ENCODE measurements at places on chromosomes 2 and 18.

DNA sequence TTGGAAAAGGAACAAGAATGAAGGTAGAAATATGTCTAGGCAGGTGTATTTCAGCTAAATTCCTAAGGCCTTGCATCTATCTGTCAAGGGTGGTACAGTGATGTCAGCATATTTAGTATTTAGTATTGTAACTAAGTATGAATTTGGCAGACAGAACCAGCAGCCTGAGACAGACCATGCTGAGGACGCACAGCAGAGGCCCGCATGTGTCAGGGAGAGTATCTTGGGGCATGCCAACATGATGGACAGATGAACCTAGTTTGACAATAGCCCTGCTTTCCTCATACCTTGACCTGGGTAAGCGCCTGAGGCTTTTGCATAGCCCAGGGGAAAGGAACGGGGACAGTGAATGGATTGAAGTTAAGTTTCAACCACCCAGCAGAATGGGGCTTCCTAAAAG, 33.8 kb upstream of the OSR1 start:
- no peak for DNase-seq

GRCh38 chr18:62720048-62720447, 4.7 kb downstream of the PHLPP1 start:
- DNase-seq, result no peak

DNA sequence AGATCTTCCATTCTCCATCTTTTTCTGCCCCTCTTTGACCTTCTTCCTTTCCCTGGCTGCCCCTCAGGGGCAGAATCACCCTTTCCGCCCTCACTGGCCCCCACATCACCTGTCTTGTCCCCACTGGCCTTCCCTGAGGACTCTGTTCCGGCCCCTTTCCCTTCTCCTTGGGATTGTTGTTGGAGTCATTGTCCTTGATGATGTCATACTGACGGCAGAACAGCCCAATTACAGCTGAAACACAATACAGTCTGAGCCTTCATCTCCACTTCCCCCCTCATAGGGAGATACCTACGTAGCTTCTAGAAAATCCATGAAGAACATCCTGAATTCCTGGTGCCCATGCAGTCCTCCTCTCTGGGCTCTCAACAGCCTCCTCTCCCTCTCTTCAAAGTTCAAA, 2.4 kb downstream of the FNDC4 start:
- DNase-seq, result no peak

DNA sequence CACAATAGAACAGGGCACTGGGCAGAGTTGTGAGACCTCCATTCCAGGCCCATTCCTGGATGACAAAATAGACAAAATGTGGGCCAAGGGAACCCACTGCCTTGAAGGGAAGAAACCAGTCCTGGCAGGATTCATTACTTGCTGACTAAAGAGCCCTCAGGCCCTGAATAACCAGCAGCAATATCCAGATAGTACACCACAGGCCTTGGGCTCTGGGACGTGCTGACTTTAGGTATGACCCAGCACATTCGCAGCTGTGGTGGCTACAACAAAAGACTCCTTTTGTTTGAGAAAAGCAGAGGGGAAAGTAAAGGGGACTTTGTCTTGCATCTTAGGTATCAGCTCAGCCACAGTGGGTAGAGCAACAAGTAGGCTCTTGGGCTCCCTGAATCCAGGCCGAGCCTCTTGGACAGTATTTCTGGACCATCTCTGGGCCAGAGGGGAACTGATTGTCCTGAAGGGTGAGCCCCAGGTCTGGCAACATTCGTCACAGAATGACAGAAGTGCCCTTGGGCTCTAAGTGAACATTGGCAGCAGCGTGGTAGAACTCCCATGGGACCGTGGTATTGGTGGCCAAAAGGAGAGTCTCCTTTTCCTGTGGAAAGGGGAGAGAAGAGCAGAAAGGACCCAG, 89.9 kb upstream of the CD226 start:
- DNase-seq, result no peak

GRCh38 chr18:26470011-26470637, 78.2 kb downstream of the KCTD1 start:
- peak; percentile 63 for DNase-seq

- peak; percentile 29 for DNase-seq
Measured at GRCh38 chr2:55618275-55619055, 1.0 kb upstream of the PPP4R3B start.

GRCh38 chr2:239365782-239366435, 34.9 kb downstream of the HDAC4 start:
- DNase-seq, result no peak

DNA sequence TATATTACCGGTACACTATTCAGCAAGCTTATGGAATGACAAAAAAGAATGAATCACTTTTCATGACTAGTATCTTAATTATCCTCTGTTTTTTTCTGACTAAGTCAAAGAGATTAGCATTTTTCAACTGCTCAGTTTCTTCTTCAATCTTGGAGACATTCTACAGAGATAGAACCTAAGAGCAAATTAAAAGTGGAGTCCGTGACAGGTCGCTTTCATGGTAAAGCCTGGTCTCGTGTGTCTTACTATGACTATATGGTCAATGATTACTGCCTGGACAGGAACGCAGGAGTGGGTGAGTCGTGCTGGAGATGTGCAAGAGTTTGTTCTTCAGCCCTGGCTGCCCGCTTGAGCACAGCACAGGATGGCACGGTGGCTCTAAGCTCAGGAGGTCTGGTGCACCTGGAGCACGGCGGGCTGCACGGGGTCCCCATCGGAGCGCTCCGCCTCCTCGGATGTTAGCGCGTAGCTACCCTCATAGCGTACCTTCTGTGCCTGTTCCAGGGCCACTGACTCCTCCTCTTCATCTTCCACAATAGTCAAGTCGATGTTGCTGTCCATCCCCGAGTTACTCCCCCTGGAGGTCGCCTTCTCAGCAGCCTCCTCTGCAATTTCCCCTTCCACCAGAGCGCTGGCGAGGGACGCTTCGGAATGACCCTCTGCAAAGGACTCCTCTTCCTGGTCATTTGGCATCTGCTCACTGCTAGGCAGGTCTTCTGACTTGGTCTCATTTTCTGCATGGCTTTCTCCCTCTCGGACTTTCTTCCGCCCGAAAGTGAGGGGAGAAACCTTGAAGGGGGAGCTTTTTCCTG, 11.1 kb downstream of the CAVIN2 start:
- DNase-seq, result no peak
